Mesothelial cell of epicardium (in vitro differentiated cells): ENCODE measurements at places on chromosomes 1 and 21.

GRCh38 chr1:85166351-85166750 lies 34.5 kb downstream of the SYDE2 start:
- no peak for DNase-seq
- peaks cover 20% of the 10 kb centered on the region for H3K36me3 ChIP-seq
- H3K4me3 ChIP-seq: no peak overlapping the region
- H3K27me3 ChIP-seq: no peaks in the 10 kb centered on the region
- H3K27ac ChIP-seq: peak overlapping the region; percentile 28

GRCh38 chr1:153390938-153391710 lies at the start of gene S100A8:
Gene S100A8, minus strand, starts transcription at chr1:153391073. Its CDS starts 538 bp downstream, at chr1:153390535.
- no peak within 1 kb of the TSS for H3K4me3 ChIP-seq
- H3K27ac ChIP-seq: no peak within 1 kb of the TSS
- peaks cover 44% of the 10 kb centered on the region for H3K27me3 ChIP-seq
- no peak for DNase-seq

DNA sequence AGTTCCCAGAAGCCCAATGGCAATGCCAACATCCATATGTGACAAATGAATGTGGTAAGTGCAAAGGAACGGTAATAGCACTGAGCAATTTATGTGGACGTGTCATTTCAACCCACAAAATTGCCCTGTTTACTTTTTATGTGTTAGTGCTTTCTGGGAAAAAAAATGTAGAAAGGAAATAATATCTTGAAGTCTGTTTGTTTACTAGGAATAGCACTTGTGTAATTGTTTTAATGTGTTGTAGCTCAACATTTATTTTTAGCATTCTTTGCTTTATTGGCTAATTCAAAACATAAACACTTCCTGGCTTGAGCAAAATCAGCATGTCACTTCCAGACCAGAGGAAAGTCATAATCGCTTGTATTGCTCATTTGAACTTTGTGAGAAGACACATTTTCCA lies 224.8 kb upstream of the KCNK2 start:
- peaks cover 24% of the 10 kb centered on the region for H3K27me3 ChIP-seq
- no peaks in the 10 kb centered on the region for H3K36me3 ChIP-seq
- H3K4me1 ChIP-seq: peaks cover 4% of the 10 kb centered on the region
- no peak for DNase-seq

GRCh38 chr1:161933592-161934588 lies 89.8 kb downstream of the OLFML2B start:
- H3K4me3 ChIP-seq: no peak overlapping the region
- H3K27ac ChIP-seq: no peak overlapping the region
- H3K36me3 ChIP-seq: peaks cover 2% of the 10 kb centered on the region

DNA sequence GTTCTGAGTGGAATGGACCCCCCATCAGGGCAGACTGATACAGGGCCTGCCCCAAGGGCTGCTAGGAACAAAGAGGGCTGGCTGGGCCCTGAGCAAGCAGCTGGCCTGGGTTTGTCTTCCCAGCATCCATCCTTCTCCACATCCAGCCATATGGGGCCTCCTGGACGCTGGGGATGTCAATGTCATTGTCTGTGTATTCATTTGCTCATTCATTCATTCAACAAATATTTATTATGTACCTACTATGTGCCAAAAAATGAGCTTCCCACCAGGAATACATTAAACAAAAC lies 15.6 kb upstream of the ECE1 start:
- no peaks in the 10 kb centered on the region for H3K36me3 ChIP-seq
- H3K27me3 ChIP-seq: no peaks in the 10 kb centered on the region
- H3K4me3 ChIP-seq: no peak overlapping the region
- no peak for DNase-seq
- H3K4me1 ChIP-seq: peaks cover 47% of the 10 kb centered on the region

GRCh38 chr1:112464501-112464900 lies 44.3 kb upstream of the WNT2B start:
- H3K27ac ChIP-seq: peak overlapping the region; percentile 72
- H3K4me3 ChIP-seq: no peak overlapping the region
- H3K36me3 ChIP-seq: no peaks in the 10 kb centered on the region
- no peak for DNase-seq

GRCh38 chr1:119483441-119484200 lies 23.4 kb upstream of the HSD3B1 start:
- H3K4me1 ChIP-seq: peaks cover 42% of the 10 kb centered on the region
- no peak for DNase-seq
- H3K27me3 ChIP-seq: no peaks in the 10 kb centered on the region
- no peak overlapping the region for H3K4me3 ChIP-seq

DNA sequence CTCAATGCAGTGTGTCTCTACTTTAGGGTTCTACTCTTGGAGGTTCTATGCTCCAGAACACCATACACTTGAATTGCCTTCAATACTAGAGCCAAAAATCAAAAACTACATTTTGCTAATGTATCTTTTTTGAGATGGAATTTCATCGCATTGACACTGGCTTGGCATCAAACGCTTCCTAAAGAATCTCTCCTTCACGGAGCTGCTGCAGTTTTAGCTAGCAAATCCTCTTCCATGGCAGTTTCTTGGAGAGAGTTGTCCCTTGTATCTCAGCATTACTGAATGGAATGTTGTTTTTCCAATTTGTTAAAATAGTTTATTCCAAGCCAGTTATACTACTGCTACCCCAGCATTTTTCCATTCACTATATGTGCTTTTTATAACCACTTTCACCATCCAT lies 17.7 kb downstream of the SDCCAG8 start:
- DNase-seq: no peak
- peak overlapping the region; percentile 74 for H3K27ac ChIP-seq
- peaks cover 39% of the 10 kb centered on the region for H3K36me3 ChIP-seq
- H3K4me3 ChIP-seq: no peak overlapping the region
- no peaks in the 10 kb centered on the region for H3K27me3 ChIP-seq

DNA sequence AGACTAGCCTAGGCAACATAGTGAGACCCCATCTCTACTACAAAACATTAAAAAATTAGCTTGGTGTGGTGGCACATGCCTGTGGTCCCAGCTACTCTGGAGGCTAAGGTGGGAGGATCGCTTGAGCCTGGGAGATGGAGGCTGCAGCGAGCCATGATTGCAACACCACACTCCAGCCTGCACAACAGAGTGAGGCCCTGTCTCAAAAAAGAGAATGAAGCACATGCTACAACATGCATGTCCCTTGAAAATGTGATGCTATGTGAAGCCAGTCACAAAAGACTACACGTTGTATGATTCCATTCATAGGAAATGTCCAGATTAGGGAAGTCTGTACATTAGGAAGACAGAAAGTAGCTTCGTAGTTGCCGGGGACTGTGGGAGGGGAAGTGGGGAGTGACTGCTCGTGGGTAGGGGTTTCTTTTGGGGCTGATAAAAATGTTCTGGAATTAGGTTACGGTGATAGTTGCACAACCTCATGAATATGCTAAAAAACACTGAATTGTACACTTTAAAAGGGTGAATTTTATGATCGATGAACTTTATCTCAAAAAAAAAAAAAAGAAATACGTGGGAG lies 202.1 kb downstream of the KAZN start:
- no peak for DNase-seq
- no peaks in the 10 kb centered on the region for H3K27me3 ChIP-seq
- no peak overlapping the region for H3K27ac ChIP-seq
- H3K4me3 ChIP-seq: no peak overlapping the region
- peaks cover 7% of the 10 kb centered on the region for H3K36me3 ChIP-seq

- H3K27ac ChIP-seq: peak overlapping the region; percentile 88
- no peak overlapping the region for H3K4me3 ChIP-seq
- peaks cover 12% of the 10 kb centered on the region for H3K27me3 ChIP-seq
- no peak for DNase-seq
Observed at GRCh38 chr1:63010913-63011660, 227.2 kb downstream of the ATG4C start.

DNA sequence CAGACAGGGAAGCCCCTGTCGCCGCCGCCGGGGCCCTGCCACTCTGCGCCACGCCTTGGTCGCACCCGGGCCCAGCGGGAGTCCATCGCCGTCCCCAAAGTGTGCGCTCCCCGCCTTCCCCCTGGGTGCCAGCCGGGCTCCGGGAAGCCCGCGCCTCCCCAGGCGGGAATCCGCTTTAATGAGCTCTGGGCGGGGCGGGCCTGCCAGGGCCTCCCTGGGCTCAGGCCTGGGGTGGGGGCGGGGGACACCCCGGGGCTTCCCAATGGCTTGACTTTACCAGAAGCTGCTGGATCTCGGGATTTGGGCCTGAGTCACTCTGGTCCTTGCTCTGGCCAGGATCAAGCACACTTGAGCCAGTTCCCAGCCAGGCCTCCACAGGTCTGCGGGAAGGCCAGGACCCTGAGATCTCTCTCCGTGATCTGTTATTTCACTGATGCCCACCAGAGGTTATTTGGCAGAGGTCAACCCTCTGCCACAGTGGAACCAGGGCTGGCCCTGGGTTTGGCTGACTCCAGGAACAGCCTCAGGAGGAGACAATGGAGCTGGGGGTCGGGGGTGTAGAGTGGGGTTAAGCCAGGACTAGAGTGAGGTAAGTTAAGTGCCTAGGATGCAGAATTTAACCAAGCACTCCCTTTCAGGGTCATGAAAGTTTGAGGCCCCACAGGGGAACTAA lies 178.4 kb upstream of the EDN2 start:
- H3K4me1 ChIP-seq: peaks cover 38% of the 10 kb centered on the region
- no peaks in the 10 kb centered on the region for H3K36me3 ChIP-seq
- peak overlapping the region; percentile 51 for H3K4me3 ChIP-seq
- H3K27ac ChIP-seq: peak overlapping the region; percentile 26

- peaks cover 10% of the 10 kb centered on the region for H3K27me3 ChIP-seq
- DNase-seq: no peak
- no peak overlapping the region for H3K4me3 ChIP-seq
- no peaks in the 10 kb centered on the region for H3K36me3 ChIP-seq
Observed at GRCh38 chr1:222334026-222334680, 213.8 kb downstream of the HHIPL2 start.

- peaks cover 10% of the 10 kb centered on the region for H3K36me3 ChIP-seq
- peaks cover 14% of the 10 kb centered on the region for H3K4me1 ChIP-seq
- no peaks in the 10 kb centered on the region for H3K27me3 ChIP-seq
- no peak overlapping the region for H3K27ac ChIP-seq
- DNase-seq: peak; percentile 9
- H3K4me3 ChIP-seq: no peak overlapping the region
Observed at GRCh38 chr1:245679821-245680780, 525.3 kb downstream of the KIF26B start.

DNA sequence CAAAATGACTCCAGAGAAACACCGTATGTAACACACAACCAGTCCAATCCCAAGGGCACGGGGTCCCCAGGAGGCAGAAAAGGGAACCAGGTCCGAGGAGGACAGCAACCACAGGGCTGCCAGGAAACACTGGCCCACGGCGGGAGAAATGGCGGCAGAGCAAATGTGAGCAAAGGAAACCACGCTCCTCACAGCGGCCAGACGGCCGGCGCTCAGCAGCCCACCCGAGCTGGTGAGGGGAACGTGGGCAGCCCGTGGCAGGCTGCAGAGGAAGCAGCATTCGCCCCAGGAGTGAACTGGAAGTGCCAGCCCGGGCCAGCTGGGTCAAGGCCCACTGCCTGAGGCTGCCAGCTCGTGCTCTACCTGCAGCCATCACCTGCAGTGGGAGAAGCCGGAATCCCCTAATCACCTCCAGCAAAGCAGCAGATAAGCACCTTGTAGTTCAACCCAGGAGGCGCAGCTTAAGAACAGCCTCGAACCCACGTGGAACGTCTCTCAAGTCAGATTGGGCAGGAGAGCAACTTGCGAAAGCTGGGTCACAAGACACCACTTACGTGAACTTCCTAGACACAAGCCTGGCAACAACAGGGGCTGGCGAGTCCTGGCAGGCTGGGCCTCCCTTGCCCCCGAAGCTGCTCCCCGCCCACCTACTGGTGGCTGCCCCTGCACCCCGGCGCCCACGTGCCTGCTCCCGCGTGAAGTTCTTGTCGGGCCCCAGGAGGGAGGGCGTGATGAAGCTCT lies 6.7 kb downstream of the SLC19A1 start:
- H3K27ac ChIP-seq: no peak overlapping the region
- no peak for DNase-seq
- H3K4me1 ChIP-seq: peaks cover 14% of the 10 kb centered on the region
- H3K36me3 ChIP-seq: peaks cover 8% of the 10 kb centered on the region

GRCh38 chr1:201562659-201563405 lies 23.9 kb downstream of the NAV1 start:
- no peak for DNase-seq
- H3K27ac ChIP-seq: peak overlapping the region; percentile 61
- H3K27me3 ChIP-seq: no peaks in the 10 kb centered on the region
- no peaks in the 10 kb centered on the region for H3K36me3 ChIP-seq

DNA sequence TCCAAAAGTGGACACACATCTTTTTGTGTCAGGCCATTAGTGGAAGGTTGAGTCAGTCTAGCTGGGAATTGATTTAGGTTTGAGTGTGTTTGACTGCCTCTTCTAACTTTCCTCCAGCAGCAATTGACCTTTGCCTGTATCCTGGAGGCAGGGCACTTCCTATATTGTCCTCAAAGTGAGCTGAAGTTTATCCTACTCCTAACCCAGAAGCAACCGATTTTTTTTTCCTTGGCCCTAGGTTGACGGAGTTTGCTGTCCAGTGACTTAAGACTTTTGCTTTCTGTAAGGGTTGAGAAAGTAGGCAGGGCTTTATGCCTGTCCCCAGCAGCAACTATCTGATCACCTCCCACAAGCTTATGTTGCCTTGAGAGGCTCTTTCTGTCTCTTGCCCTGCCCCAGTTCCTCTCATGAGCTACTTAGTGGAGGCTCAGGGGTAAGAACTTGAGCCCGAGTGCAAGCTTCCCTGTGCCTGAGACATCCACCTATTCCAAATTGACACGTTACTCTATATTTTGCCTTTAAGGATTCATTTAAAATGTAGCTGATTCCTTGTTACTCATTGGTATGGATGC lies 30.9 kb downstream of the SLC35F3 start:
- no peak overlapping the region for H3K4me3 ChIP-seq
- H3K36me3 ChIP-seq: no peaks in the 10 kb centered on the region
- H3K27me3 ChIP-seq: peaks cover 73% of the 10 kb centered on the region
- H3K4me1 ChIP-seq: no peaks in the 10 kb centered on the region

GRCh38 chr1:231610388-231610787 lies 16.2 kb upstream of the DISC1 start:
- H3K27ac ChIP-seq: no peak overlapping the region
- DNase-seq: no peak
- H3K27me3 ChIP-seq: peaks cover 34% of the 10 kb centered on the region
- H3K4me3 ChIP-seq: no peak overlapping the region
- peaks cover 4% of the 10 kb centered on the region for H3K4me1 ChIP-seq
- peaks cover 4% of the 10 kb centered on the region for H3K36me3 ChIP-seq

DNA sequence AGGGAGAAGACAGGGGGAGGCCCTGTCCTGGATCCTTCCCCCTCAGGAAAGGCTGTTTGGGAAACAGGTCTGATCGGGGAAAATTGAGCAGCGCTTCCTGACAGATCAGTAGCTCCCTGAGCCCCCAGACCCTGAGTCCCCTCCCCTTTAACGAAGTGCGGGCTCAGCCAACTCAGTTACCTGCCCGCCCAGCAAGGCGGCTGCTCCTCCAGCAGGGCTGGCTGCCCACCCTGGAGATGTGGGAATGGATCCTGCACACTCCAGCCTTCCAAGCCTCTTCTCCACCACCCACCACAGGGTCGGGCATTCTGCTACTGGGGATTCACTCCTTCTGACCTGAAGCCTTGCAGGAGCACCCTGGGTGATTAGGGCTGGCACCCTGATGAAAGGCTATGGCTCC lies 27.6 kb upstream of the LAPTM5 start:
- H3K4me3 ChIP-seq: no peak overlapping the region
- no peak for DNase-seq
- H3K36me3 ChIP-seq: no peaks in the 10 kb centered on the region
- H3K27ac ChIP-seq: no peak overlapping the region
- H3K4me1 ChIP-seq: peaks cover 4% of the 10 kb centered on the region
